Central memory CD4-positive, alpha-beta T cell (primary cell): ENCODE measurements at places on chromosomes 4 and X.

DNA sequence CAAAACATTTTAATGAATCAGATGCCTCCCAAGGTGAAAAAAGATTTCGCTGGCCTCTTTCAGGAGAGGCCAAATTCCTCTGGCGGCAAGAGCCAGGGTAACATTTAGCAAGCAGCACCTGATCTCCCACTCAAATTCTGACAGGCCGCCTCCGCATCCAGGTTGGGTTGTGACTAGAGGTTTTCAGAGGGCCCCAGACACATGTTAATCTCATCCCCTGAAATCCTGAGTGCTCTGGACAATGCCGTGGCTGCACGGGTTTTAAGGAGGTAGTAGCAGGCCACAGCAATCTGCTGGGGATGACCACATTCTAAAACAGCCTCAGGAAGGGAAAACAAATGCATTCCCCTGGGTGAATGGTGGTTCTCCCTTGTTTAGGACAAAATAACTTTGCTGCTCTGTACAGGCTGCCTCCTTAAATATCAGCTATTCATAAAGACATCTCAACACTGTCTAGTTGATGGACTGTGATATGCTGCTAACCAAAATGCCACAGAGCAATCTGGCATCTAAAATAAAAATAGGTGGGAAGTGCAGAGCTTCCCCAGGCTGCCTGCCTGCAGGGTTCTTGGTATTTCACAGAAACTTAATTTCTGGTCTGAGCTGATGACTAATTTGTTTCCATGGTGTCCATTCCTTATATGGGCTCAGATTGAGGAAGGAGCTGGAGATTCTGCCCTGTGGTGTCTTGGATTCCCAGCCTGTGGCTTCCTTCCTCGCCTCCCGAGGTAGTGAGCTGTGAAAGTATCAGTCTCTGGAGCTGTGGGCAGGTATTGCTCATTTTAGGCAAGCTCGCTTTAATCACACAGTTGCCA lies 202.0 kb downstream of the DCLK2 start:
- no peak for DNase-seq

DNA sequence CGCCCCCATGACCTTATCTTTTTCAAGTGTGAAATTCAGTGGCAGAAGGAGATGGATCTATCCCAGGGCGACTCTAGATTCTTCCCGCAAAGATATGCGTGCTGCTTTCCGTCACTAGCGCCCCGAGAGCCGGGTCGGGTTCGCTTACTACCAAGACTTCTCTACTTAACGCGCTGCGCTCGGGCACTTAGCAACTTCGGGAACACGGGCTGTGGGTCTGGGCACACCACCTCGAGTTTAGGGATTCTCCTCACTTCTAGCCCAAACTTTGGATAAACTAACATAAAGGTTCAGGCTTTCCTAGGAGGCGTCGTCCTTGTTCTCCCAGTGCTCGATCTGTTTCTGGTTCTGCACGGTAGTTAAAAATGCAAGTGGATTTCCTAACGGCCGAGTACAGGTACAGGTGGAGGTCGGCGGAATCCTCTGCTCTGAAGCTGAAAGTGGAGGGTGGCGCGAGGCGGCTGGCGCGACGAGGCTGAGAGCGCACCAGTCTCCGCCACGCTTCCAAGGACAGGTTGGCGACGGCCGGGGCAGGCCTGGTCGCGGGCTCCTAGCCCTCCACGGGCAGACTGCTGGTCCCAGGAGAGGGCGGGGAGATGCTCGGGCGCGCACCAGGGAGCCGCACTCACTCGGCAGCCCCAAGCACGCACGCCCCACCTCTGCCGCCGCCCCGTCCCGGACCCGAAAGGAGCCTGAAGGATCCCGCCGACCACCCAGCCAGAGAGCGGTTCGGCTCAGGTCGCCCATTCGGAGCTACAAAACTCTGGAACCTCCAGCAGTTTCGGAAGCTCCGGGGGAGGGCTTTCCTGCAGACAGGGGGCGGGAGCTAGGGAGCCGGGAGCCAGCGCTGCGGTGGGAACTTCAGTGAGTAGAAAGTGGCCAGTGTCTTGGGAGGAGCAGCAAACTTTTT lies 100.8 kb upstream of the TENM3 start:
- no peak for DNase-seq

DNA sequence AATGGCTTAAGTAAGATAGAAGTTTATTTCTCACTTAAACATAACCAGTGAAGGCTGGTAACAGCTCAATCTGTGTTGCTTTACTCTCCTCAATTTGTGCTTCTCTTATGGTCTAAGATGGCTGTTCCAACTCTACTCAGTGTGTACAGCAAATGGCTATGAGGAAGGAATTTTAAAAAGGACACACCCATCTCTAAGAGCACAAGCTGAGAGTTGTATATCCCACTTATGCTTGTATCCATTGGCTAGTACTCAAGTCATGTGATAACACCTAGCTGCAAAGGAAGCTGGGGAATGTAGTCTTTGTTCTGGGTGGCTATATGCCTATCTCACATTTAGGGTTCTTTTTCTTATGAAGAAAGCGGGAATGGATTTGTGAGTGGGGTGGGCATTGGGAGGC lies 63.3 kb downstream of the GPAT3 start:
- no peak for DNase-seq

DNA sequence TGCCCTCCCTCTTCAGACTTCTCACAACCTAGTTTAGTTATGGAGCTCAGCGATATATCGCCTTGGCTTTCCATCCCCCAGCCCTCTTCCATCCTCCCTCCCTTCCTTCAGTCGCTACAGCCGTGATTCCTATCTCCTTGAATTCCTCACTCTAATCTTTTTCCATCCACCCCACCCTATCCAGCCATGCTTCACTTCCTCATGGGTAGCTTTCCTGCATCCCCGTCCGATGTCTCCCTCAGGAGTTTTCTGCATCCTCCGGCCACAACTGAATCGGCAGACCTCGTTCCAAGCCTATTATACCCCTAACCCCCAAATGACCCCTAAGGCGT lies 456 bp downstream of the SNX12 start:
- DNase-seq: no peak

GRCh38 chrX:53900623-53901022 lies 143.7 kb downstream of the PHF8 start:
- DNase-seq: no peak

- DNase-seq: no peak
These were observed 61.2 kb downstream of the HMGB2 start for GRCh38 chr4:173272996-173273395.

GRCh38 chr4:145511913-145512522 lies 30.4 kb downstream of the SMAD1 start:
- no peak for DNase-seq

DNA sequence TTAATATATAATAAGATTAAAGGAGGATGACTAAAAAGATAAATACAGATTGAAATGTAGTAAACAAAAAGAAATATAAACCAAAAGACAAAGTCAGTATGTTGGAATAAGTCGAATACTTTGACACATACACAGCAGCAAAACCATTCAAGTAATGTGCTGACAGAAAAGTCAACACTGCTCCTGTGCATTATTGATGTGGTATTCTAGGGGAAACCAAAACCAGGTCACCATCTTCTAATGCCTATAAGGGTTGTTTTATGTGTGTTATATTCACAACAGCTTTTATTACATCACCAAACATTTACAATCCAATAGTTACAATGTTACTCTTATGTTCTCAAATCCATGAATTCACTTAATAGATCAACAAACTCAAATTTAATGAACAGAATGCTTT lies 111.8 kb upstream of the DKK2 start:
- DNase-seq: peak; percentile 38

DNA sequence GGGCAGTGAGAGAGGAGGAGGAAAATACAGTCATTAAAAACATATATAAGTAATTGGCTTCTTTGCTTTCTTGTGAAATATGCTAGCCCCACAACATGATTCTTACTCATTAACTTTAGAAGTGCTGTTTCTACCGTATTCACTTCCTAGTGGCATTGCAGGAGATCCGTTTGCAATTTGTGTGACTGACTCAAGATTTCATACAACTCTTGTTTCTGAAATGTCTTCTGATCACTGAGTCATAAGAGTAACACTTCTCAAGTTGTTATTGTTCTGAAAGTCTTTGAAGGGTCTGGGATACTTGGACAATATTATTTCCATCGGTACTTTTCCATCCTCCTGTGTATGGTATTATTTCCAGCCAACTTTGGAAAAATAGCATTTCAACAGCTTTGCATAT lies 310.8 kb downstream of the PACRGL start:
- DNase-seq: no peak

- peak; percentile 65 for DNase-seq
These were observed 4.7 kb downstream of the RASGEF1B start for GRCh38 chr4:81466841-81467671.

- DNase-seq: no peak
These were observed 185.9 kb downstream of the SHROOM3 start for GRCh38 chr4:76620723-76621468.

DNA sequence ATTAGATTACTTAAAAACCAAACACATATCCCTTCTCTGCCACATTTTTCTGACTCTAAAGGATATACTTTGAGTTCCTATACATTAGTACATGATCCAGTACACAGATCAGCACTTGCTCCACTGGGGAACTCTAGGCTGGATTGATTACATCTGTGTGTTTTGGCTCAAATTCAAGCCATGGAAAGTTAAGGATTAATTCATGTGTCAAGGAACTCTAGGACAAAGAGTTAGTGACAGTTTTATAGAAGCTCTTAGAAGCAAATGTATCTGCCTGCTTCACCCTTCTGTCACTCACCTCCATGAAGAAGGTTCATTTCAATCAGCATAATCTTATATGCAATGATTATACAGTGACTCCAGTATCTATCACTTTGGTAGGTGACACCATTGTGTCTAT lies 43.2 kb downstream of the SCFD2 start:
- DNase-seq: no peak

DNA sequence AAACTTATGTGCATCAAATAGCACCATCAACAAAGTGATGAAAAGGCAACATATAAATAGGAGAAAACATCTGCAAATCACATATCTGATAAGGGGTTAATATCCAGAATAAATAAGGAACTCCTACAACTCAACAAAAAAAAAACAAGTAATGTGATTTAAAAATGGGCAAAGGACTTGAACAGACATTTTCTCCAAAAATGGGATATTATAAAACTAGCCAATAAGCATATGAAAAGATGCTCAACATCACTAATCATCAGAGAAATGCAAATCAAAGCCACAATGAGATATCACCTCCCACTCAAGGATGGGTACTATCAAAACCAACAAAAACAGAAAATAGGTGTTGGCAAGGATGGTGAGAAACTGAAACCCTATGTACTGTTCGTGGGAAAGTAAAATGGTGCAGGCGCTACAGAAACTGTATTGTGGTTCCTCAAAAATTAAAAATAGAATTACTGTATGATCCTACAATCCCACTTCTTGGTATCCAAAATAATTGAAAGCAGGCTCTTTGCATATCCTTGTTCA lies 2.4 kb downstream of the DNAJB14 start:
- DNase-seq: no peak

- no peak for DNase-seq
These were observed 1257.3 kb upstream of the DIAPH2 start for GRCh38 chrX:95427389-95427788.

GRCh38 chr4:141705747-141706377 lies 69.5 kb downstream of the IL15 start:
- DNase-seq: no peak

DNA sequence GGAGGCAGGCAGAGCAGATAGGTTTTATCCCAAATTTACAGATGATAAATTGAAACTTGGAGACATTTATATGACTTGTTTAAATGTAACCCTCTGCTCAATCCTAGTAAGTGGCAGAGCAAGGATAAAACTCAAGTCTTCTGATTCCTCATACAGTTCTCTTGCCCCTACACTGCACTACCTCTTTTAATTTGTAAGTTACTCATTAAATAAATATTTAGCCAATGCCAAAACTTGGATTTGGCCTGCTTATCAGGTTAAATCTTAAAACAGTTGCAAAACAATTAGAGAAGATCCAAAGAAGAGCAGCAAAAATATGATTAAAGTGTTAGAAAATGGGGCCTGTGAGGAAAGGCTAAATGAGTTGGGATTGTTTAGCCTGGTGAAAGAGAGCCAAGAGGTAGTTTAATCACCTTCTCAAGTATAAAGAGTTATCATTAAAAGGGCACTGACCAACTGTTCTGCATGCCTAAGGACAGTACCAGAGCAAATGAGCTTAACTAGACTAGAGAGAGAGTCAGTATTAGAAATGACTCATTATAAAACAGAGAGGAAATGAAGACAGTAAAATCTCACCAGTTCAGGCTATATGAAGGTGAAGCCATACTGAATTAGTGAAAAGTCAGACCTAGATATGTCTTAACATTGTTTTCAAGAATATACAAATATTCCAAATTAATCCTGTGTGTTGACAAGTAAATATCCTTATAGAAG lies 146.3 kb downstream of the GRIA3 start:
- no peak for DNase-seq

DNA sequence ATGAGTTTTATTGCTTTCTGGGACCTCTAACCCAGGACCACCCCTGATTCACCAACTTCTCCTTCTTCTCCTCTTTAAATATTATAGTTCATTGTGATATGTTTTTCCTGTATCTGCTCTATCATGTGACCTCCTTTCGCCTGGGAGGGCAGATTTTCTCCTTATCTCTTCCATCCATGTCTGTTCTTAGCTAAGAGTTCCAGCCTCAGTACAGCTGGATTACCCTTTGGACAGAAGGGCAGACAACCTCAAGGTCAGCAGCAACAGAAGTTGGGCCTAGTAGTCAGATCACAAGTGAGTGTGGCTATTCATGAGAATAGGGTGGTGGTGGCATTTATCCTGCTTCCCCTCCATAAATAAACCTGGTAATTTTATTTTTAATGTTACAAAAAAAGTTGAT lies 5.7 kb upstream of the XK start:
- no peak for DNase-seq

DNA sequence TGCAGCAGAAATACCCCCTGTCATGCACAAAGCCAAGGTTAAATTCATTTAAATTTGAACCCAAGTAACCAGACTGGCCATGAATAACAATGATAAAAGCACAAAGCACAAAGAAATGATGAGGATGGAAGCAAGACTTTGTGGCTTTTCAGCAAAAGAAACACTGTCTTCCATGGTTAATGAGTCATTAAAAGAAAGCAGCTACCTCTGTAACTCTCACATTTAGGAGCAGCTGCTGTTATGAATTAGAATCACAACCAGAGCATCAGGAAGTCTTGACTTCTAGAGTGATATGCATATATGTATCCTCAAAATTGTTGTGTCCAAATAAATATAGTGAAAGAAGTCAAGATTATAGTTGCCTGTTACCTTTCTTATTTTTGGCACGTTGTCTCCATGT lies 70.7 kb upstream of the RPS6KA6 start:
- no peak for DNase-seq

DNA sequence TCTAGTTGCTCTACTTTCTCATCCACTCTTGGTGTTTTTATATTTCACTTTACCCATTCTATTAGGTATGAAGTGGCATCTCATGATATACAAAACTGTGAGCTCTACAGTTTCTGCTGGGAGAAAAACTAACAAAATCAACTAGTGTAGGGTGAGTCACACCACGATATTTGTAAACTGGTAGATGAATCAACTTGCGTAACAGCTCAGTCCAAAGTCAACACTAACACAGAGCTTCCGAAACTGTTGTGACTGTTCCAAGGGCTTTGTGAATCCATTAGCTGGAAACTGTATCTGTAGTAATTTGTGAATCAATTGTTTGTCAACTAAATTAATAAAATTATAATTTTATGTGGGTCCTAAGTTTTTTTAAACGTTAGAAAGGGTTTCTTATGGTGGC lies 119.8 kb upstream of the TSPAN5 start:
- DNase-seq: no peak

GRCh38 chrX:111129921-111130320 lies 33.9 kb downstream of the PAK3 start:
- DNase-seq: no peak
